Globus pallidus (tissue), 1 donor: ENCODE measurements at places on chromosomes 7 and 10.

- DNase-seq, result no peak
Observed at GRCh38 chr7:118836933-118837332, 612.4 kb downstream of the ANKRD7 start.

DNA sequence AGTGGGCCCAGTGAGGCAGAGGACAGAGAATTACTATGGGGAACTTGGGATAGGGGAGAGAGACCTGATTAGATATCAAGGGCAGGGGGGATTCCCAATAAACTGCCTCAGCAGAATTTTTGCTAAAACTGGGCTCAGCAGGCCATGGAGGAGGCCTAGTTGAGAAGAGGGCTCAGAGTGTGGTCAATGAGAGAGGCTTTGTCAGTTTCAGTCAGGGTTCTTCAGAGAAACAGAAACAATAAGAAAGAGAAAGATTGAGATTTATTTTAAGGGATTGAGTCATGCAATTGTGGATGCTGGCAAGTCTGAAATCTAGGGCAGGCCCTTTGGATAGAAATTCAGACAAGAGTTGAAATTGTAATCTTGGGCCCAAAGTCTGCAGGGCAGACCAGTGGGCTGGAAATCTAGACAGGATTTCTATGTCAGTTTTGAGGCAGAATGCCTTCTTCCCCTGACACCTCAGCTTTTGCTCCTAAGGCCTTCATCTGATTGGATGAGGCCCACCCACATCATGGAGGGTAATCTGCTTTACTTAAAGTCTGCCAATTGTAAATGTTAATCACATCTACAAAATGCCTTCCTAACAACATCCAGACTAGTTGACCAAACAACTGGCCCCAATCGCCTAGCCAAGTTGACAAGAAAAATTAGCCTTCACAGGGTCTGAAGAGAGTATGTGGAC lies 33.5 kb upstream of the CCSER2 start:
- no peak for DNase-seq

GRCh38 chr7:30764030-30764975 lies 6.9 kb upstream of the MINDY4 start:
- DNase-seq, result no peak

DNA sequence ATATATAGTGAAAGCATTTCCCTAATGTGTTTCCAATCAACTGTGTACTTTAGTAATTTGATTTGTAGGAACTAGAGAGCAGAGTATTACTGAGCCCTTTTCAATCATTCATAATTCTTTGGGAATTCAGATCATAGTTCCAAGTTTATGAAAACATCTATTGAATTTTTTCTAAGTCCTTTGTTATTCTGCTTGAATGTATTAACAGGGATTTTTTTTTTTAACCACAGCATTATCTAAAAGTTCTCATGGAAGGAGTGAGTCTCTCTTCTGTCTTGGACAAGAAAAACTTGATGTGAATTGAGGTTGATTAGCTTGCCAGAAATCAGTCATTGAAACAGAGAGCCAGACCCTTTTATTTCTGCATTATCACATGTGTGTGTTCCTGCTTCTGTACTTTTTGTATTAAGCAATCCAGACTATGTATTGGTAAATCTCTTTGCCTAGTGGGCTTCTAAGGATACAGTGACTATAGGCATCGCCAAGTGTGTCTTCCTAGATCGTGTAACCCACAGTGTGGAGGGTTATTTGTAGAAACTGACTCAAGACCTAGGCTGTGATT lies 59.9 kb downstream of the BMPER start:
- no peak for DNase-seq

DNA sequence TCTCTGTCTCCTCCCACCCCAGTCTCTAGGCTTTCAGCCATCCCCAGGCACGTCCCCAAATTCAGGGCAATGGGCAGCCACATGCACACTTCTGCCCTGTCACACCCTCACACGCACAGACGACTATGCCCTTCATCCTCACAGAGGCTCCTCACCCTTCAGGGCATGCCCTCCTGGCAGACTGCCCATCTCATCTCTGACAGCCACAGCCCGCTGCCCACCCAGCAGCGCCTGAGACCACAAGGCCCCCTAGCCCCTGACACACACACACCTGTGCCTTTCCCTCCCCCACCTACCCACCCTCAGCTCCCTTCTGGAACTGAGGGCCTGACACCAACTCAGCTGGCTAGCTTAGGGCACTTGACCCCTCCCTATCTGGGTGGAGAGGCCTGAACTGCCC lies 23.0 kb upstream of the SLC29A3 start:
- no peak for DNase-seq

GRCh38 chr10:129627442-129627841 lies 160.4 kb downstream of the MGMT start:
- no peak for DNase-seq

- no peak for DNase-seq
Observed at GRCh38 chr7:74412603-74413002, 41.1 kb upstream of the GTF2IRD1 start.

DNA sequence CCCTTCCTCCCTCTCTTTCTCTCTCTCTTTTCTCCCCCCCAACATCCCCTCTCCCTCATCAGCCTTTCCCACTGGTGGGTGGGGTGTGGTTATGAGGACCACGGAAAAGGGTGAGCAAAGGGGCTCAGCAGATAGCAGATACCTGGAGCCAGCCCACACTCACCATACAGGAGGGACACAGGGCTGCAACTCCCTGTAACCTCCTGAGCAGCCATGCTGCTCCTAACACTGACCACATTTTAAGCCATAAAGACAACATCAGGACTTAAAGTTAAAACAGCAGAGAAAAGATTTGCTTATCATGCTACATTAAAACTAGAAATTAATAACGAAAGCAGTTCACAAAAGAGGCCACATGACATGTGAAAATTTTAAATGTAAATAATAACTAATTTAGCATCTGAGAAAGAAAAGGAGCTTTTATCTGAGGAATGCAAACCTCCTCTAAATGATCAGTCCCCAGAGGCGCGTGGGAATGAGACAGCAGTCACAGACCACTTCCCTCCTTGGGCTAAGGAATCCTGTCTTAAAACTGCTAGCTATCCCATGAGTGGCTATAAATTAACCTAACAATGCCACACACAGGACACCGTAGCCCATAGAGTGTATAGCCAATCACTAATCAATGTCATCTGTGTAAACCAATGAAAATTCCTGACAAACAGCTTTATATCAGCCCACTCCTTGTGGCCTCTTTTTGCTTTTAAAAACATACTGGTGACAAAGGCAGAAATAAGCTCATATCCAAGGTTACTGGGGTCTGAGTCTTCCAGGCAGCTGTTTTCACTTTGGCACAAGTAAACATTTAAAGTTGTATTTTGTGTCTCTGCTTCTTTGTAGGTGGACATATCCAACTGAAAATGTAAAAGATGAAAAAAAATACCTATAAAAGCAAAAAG lies 33.3 kb downstream of the PKD1L1 start:
- no peak for DNase-seq

DNA sequence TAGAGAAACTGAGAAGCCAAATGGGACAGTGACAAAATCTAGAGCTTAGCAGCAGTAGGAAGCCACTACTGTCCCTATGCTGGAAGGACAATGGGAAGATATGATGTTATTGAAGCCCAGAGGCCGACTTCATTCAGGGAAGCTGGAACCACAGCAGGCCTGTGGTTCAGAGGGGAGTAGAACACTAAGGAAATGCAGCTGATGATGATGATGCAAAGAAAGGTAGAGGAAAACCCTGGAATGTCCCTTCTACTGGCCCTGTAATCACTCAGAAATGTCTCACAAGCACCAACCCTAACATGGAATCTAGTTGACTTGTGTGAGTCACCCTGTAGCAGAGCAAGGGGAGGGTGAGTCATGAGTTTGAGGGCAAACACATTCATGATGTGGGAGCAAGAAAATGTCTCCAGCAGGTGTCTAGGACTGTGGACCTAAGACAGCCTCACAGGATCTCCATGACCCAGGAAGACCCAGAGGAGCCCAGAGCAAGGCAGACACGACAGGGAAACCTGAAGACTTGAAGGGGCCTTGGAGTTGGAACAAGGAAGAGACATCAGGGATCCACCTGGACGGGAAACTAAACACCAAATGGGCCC lies 37.0 kb upstream of the LRRC17 start:
- DNase-seq, result no peak

GRCh38 chr7:157475601-157476000 lies 138.8 kb downstream of the DNAJB6 start:
- no peak for DNase-seq

DNA sequence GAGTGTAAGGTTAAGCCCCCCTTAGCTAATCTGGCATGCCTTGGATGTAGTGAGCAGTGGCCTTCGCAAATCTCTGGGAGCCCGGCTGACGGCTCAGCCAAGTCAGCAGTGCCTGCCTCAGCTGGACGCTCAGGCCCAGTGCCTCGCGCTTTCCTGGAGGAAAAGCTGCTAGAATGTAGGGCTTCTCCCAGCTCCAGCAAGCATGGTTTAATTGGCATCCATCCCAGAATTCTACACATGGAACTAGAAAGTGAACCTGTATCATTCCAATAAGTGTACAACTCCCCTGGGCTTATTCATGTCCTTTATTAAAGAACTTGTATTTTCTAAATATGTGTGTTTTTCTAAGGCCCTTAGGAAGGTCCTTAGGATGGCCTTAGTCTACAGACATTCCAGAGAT lies 287.8 kb upstream of the SHH start:
- DNase-seq, result no peak

DNA sequence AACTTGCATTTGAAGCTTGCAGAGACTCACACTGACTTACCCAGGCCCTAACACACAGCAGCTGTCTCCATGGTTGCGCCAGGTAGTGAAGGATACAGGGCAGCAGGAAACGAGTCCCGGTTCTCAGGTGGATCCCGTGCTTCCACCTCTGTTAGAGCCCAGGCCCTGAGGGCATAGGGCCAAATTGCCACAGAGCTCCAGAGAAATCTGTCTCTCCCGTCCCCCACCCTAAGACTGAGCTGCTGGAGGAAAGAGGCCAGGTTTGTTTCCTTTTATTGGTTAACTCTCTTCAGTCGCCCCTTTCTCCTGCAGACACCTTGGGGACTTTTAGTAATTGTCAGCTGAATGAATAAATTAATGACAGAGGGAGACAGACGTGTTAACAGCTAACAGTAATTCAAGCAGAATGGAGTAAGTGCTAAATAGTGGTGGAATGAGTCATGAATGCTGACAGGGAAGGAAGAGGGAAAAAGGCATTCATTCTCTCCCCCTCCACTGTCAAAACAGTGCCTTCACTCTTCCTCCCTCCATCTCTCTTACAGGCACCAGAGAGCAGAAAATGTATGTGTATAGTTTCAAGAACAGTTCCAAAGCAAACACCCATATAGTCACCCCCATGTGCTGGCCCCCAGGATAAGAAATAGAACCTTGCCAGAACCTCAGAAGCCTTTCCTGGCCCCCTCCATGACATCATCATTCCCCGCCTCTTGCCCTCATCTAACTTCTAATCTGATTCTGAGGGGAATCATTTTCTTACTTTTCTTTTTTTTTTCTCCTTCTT lies 16.8 kb upstream of the DLG5 start:
- no peak for DNase-seq
